ENCODE measurements at places on chromosomes 12 and 14. TPM values are rescaled to one million over a fixed set of nuclear protein-coding genes. Genes with fewer than 3 reads are reported as not detected.

The RTN1 gene
- polyA plus RNA-seq = 2.9 TPM

- DNase-seq = no peak
Observed at GRCh38 chr14:106831322-106831720, 1304.9 kb downstream of the TMEM121 start.

DNA sequence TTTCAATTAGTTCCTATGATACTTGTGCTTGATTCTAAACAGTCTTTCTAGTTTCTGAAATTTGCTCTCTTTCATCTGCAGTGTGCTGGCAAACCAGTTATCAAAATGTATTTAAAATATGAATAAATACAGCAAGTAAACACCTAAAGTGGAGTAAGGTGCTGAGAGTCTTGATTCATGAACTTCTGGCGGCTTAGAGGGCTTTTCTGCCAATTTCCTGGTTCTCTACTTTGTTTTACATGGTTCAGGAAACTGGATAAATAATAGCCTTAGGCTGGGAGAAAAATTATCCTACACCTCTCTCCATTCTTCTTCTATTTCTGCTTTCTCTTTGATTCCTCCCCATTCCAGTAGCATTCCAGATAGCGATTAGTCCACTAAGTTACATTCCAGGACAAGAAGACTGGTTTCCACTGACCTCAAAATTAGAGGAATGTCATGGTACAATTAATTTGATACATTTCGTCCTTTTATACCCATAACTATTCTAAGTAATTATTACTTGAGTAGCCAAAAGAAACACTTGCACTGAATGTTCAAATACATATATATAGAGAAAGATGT lies 14.9 kb downstream of the ATP2B1 start:
- no peak for DNase-seq

The CMA1 gene
- not detected for polyA plus RNA-seq

- no peak for DNase-seq
Observed at GRCh38 chr14:34187061-34187460, 236.2 kb upstream of the EGLN3 start.

- peak; percentile 52 for DNase-seq
Observed at GRCh38 chr12:130632642-130633041, 83.5 kb downstream of the RIMBP2 start.

The RHNO1 gene
- polyA plus RNA-seq = 40.6 TPM

GRCh38 chr12:51077930-51078329 lies 5.5 kb downstream of the CSRNP2 start:
- DNase-seq = no peak

DNA sequence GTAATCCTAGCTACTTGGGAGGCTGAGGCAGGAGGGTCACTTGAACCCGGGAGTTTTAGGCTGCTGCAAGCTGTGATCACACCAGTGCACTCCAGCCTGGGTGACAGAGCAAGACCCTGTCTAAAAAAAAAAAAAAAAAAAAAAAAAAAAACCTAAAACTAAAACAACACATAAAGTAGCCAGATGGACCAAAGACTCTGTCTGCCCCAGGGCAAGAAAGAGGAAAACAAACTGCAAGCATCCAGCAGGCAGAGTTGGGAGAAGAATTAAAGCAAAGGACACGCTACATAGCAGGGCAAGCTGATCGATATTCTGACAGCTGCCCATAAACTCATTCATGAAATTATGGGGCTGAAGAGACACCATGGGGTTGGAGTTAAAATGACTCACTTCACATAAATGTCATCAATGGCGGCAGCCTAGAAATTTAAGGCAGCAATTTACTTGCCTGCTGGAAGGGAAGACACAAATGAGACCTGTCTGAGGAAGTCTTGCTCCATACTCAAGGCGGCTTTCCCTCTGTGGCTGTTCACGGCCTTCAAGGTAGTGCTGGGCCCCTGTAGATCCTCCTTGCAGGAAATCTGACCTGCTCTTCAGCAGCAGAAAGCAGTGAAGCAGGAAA lies 259.1 kb upstream of the FKBP4 start:
- no peak for DNase-seq

DNA sequence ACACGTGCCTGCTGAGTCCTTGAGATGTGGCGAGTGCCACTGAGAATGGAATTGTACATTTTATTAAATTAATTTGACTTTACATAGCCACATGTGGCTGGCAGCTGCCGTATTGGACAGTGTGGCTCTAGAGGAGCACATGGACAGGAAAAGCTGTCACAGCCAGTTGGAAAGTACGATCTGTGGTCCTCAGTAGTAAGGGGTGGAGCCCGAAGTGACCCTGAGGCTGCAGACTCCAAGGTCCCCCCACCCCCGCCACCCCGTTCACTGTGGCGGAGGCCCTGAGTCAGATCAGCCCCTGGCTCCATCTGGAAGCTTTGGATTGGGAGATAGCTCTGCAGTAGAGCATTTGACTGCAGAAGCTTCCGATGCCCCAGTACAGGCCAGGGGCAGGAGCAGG lies 25.8 kb upstream of the BEGAIN start:
- DNase-seq = no peak

DNA sequence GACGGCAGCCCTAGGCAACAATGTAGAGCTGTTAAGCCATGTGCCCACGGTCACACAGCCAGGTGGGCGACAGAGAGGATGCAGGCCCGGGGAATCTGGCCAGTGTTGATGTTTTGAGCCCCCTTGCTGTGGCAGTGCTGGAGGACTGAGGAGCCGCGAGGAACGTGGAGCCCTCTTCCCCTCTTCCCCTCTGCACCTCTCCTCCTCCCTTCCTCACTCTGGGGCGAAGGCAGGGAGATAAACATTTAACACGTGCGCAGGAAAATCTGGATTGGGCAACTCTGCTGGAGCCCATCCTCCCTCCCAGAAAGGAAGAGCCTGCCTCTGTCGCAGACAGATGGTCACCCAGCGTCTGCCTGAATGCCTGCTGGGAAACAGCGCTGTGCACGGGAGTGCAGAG lies 376.8 kb downstream of the FUT8 start:
- DNase-seq = no peak

The PMCH gene
- polyA plus RNA-seq = 0.96 TPM

- DNase-seq = peak; percentile 26
Observed at GRCh38 chr12:56315249-56315621, 553 bp downstream of the CNPY2 start.

DNA sequence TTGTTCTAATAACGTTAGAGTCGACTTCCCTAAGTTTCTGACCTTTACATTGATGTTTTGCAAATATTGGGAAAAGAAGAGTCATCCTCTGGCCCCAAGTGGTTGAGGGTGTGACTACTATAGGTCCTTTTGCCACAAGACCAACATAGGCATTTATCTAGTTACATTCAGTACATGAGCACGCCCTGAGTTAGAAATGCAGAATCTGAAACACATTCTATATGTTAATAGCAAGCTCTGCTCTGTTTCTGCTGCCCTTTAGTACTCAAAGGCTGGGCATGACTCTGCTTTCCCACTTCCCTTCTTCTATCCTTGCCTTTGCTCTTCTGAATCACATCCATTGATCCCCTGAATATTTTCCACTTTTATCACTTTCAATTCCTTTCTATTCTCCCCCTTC lies 115.1 kb upstream of the PTPRB start:
- no peak for DNase-seq

DNA sequence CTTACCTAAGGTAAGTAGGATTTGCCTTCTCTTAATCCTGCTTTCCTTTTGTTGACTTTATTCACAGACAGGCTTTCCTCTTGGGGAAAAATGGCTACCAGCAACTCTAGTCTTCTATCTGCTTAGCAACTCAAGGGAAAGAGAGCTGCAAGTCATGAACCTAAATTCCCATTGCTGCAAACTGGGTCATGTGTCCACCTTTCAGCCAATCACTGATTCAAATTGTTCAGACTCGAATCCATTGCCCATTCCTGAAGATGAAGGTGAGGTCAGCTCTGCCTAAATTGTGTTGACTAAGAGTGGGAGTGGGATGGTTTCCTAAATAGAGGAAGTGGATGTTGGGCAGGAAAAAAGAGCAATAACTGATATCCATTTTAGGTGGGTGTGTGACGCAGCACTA lies 7.7 kb downstream of the FBXW8 start:
- no peak for DNase-seq

DNA sequence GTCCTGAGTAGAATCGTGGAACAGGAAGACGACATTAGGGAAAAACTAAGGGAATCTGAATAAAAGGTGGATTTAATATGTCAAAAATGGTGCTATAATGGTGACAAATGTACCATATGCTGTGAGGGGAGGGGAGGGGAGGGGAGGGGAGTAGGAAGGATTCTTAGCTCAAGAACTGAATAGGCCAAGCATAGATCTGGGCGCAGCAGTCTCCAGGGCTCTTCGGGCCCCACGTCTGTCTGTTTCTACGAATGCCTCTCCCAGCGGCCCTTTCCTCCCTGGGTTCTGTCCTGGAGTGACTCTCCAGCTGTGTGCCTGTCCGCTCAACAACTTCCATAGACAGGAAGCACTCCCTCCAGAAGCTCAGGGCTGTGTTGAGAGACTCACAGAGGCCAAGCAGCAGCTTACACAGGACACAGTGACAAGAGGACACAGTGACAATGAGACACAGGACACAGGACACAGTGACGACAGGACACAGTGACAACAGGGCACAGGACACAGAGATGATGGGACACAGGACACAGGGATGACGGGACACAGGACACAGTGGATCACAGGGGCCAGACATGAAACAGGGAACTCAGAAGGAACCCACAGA lies 42.4 kb upstream of the PPP2R5C start:
- no peak for DNase-seq

The ZCRB1 gene
- polyA plus RNA-seq = 104 TPM

GRCh38 chr12:102317155-102317554 lies 119.5 kb upstream of the PMCH start:
- DNase-seq = no peak

GRCh38 chr12:54749191-54749818 lies 101.1 kb upstream of the DCD start:
- DNase-seq = peak; percentile 43
